Stimulated activated CD4-positive, alpha-beta T cell treated with anti-CD3 and anti-CD28 coated beads, Interleukin-1b, Interleukin-23, amount 100 ng/mL, for 1 hour (primary cell): ENCODE measurements at places on chromosomes 5 and 9.

DNA sequence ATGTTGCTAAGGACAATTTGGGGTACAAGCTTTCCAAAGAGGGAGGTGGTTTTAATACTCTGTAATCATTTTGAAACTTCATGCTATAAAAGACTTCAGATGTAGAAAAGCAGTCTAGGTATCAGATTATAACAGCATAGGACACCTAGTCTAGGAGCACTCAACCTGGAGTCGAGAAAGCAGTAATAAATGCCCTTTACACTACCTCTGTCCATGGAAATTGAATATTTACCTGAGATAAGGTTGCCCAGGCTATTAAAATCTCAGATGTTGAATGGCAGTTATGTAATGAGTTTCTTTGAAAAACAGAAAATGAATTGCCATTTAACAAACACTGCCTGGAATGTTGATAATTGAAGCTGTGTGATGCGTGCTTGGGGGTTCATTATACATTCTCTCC, 561.8 kb upstream of the DMAC1 start:
- no peak for DNase-seq

- DNase-seq: no peak
Observed at GRCh38 chr5:125829349-125829748, 593.9 kb upstream of the GRAMD2B start.

DNA sequence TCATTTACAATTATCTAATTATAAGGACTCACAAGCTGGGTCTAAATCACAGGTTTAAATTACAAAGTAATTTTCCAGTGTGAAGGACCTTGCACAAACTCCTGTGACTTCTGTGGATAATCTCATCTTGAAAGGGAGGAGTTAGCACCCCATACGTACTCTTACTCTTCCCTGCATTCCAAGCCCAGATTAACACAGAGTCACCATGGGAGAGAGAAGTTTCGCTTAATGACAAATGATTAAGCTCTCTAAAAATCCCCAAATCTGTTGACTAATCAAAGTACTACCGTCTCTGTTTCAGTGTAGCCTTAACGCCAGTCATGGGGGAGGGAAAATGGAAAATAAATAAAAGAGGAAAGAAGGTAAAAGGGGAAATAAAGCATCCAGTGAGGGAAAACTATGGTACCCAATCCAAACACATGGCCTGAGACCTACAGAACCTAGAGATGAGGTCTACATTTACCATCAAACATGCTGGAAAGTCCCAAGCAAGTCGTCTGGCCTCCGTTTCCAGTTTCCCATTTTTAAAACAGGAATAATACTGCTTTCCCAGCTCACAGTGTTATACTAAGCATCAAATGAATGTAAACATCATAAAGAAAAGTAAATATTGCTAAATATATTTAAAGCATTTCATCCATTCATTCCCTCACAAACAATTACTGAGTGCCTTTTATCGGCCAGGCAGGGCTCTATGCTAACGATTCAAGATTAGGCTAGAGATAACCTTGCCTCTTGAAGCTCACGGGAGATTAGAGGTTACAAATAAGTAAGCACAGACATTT, 63.2 kb downstream of the PCA3 start:
- DNase-seq: no peak

GRCh38 chr5:95841914-95842812, 19.6 kb upstream of the GLRX start:
- no peak for DNase-seq

GRCh38 chr9:134738869-134739659, 97.5 kb downstream of the COL5A1 start:
- no peak for DNase-seq

- no peak for DNase-seq
Observed at GRCh38 chr5:59322894-59323293, 570.6 kb downstream of the PDE4D start.

GRCh38 chr9:90449213-90449925, 193.3 kb downstream of the DIRAS2 start:
- DNase-seq: no peak

GRCh38 chr5:137303509-137303908, 195.6 kb downstream of the SPOCK1 start:
- DNase-seq: no peak

GRCh38 chr5:159097784-159098602, 1.7 kb downstream of the EBF1 start:
- no peak for DNase-seq
